CD4-positive, alpha-beta T cell treated with Interleukin-21 for 1 hour (primary cell): ENCODE measurements at places on chromosomes 11 and 22.

GRCh38 chr11:124760205-124760652 is 1.9 kb downstream of the ESAM start:
- no peak for DNase-seq

DNA sequence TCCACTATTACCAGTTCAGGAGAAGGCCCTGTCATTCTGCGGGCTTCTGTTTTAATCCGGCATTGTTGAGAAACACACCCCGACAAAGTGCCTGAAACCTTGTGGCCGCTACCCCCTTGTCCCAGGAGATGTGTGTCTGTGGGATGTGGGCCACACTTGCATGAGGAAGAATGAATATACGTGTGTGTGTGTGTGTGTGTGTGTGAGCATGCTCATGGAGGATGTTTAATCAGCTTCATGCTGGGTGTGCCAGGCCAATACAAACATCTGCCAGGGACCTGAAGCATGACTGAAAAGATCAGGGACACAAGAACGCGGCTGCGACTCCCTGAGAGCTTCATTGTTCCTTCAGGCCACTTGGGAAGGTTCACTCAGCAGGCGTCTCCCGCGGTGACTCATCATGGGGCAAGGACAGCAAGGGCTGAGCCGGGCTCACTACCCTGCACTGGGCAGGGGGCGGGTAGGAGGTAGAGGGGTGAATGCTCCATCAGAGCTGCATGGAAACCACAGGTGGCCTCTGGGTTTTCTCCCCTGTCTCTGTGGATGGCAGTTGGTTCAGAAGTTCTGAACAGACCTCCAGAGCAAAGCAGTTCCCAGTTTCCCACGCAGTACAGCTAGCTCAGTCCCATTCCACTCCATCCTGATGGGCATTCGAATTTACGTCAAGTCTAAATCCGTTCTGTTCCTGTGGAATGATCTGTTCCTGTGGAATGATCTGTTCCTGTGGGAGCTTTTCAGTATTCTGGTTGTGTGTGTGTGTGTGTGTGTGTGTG is 7.0 kb upstream of the MALAT1 start:
- DNase-seq: no peak

DNA sequence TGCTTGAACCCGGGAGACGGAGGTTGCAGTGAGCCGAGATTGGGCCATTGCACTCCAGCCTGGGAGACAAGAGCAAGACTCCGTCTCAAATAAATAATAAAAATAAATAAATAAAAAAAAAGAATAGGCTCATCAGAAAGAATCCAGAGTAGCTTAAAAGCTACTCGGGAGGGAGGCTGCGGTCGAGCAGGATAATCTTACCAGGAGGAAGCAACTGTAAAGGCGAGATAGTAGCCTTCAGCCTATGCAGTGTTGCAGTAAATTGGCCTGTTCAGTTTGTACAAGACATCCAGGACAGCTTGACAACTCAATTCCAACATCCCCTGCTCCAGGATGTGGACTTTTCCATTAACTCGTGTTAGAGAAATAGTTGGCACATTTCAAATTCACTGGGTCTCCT is 1164.7 kb downstream of the LRRC4C start:
- no peak for DNase-seq

GRCh38 chr11:20363149-20363499 is 390 bp upstream of the HTATIP2 start:
- DNase-seq: no peak

DNA sequence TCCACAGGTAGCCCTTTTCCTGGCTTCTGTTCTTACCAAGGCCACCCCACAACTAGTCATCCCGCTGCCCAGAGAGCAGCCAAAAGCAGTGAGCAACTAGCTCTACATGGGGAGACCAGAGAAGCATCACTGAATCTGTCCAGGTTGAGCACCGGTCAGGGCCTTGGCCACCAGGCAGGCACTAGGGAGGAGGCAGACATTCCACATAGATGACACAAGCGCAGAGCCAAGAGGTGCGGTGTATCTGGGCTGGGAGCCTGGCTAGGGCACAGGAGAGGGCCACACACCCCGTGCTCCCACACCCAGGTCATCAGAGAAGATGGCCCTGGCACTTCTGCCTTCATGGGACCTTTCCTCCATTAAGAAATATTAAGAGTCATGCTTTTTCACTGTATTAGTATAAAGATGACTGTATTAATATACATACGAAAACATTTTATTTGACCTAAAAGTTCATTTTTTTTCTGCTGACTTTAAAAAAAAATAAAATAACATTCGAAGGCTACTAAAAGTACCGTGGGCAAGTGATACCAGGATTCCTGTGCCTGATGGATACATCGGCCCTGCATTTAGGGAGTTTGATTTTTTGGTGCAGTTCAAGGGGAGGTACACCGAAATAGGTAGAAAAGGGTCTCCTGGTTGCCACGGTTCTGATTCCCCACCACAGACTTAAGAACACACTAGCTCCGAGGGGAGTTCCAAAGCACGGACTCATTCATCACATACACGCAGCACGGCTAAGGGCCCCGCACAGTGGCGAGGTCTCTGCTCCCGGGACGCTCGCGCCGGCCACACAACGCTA is 1.2 kb downstream of the DGCR2 start:
- DNase-seq: no peak

GRCh38 chr11:94705891-94706615 is 62.1 kb upstream of the AMOTL1 start:
- no peak for DNase-seq

DNA sequence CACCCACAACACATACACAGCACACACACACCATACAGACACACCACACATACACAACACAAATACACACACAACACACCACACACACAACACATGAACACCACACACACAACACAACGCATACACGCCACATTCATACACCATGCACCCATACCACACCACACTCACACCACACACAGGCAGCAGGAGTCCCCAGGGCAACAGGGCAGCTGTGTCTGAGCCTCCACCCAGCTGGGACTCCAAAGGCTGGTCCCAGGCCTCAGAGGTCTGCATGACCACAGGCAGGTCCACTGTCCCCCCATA is 3.3 kb upstream of the WNT7B start:
- no peak for DNase-seq
